CD4-positive, alpha-beta T cell treated with Interleukin-4 for 4 hours (primary cell): ENCODE measurements at places on chromosomes 5 and 9.

DNA sequence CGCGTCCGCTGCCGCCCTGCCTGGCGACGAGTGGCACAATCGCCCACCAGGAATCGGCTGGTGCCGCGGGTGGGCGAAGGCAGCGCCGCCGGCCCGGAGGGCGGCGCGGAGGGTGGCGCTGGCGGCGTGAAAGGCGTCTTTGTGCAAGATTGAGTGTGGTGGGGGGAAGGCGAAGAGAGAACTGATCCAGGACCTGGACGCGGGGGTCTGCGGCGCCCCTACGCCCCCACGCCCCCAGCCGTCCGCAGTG is 4.6 kb upstream of the RGMB start:
- no peak for DNase-seq

- DNase-seq = no peak
Measured at GRCh38 chr5:119009131-119009530, 20.8 kb upstream of the DTWD2 start.

- DNase-seq = no peak
Measured at GRCh38 chr9:93578844-93579243, 2.5 kb downstream of the PHF2 start.

GRCh38 chr5:165579911-165580310 is 2074.5 kb downstream of the MAT2B start:
- no peak for DNase-seq

DNA sequence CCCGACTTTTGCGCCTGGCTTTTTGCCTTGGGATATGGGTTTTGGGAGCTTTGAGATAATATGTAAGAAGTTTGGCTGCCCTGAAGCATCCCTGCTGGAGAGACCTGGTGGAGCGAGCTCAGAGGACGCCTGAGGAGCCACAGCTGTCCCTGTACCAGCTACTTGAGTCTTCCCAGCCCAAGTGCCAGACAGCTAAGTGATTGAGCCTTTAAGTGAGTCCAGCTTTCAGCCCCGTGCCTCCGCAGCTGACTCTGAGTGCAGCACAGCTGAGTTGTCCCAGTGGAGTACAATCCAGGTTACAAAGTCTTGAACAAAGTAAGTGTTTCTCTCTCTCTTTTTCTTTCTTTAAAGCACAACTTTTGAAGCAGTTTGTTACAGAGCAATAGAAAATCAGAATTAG is 203.8 kb upstream of the DAP start:
- DNase-seq = no peak

- no peak for DNase-seq
Measured at GRCh38 chr5:81409896-81410295, 16.0 kb upstream of the ACOT12 start.

GRCh38 chr5:57360871-57361270 is 121.7 kb downstream of the ACTBL2 start:
- no peak for DNase-seq

- no peak for DNase-seq
Measured at GRCh38 chr9:137380606-137381005, 42.4 kb downstream of the EXD3 start.

DNA sequence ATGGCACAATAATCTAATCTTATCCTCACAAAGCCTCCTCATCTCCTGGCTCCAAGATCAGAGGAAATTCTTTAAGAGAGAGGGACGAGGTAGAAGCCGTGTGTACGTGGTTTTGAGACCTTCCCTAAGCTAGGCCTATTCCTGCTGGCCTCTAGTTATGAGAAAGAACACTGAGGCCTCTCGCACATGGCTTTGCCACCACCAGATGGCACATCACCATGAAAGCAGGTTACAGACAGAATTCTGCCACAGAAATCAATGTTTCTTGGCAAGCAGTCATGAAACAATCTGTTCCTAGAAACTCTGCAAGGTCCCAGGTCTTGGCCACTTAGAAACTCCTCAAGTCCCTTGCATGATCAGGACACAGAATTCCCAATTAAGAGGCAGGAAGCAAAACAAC is 268.2 kb upstream of the TAS2R1 start:
- DNase-seq = no peak

GRCh38 chr9:2231829-2232228 is 216.7 kb downstream of the SMARCA2 start:
- no peak for DNase-seq

DNA sequence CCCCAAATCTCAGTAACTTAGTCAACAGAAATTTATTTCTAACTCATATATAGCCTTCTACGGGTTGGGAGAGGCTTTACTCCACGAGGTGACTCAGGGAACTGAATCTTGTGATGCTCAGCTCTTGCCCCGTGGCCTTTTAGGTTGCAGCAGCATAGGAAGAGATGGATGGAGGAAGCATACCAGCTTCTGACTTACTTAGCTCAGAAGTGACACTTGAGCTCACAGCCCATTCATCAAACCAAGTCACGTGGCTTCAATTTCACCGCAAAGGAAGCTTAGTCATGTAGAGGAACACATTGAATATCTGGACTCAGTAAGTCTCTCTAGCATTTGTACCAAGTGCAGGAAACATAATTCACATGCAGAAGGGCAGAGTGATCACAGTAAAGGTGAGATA is 124.1 kb upstream of the KCNN2 start:
- DNase-seq = no peak

- DNase-seq = no peak
Measured at GRCh38 chr5:25006734-25007133, 362.0 kb upstream of the CDH10 start.

DNA sequence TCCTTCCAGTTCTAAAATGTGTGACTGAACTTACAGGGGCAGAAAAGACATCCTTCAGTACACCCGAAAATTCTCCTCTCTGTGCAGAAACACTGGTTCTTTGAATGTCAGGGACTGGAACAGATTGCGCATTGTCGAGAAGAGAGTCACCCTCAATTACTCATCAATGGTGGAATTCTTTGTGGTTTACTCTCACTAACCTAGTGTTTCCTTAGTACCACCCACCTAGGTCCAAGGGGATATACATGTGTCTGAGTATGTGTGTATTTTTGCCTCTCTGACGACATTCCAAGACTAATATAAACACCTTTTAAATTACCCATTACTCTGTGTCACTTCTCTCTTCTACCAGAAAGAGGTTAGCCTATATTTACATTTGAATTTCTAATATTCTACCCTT is 660.8 kb downstream of the TLE1 start:
- DNase-seq = no peak

- DNase-seq = no peak
Measured at GRCh38 chr9:106218427-106218826, 524.1 kb downstream of the TMEM38B start.

DNA sequence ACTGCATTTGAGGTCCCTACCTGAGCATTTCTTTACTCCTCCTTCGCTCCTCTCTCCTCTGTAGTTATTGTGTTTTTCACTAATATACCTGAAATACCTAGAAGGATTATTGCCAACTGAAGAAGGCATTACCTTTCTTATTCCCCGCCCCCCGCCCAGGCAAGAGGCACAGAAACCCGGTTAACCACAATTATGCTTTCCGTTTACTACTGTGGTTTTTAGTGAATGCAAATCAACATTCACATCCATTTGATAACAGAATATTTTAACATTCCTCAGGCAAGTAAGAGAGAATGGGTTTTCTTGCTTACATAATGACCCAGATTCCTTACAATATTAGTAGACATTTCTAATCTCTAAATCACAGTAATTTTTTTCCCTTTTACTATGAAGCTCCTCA is 136.9 kb downstream of the PCSK5 start:
- peak; percentile 28 for DNase-seq

GRCh38 chr5:134651531-134651930 is 2.9 kb downstream of the SEC24A start:
- no peak for DNase-seq

- DNase-seq = no peak
Measured at GRCh38 chr5:953535-954449, 54.8 kb upstream of the NKD2 start.

- DNase-seq = no peak
Measured at GRCh38 chr9:110106661-110107060, 101.3 kb downstream of the C9orf152 start.

GRCh38 chr5:164234321-164234720 is 728.9 kb downstream of the MAT2B start:
- no peak for DNase-seq

DNA sequence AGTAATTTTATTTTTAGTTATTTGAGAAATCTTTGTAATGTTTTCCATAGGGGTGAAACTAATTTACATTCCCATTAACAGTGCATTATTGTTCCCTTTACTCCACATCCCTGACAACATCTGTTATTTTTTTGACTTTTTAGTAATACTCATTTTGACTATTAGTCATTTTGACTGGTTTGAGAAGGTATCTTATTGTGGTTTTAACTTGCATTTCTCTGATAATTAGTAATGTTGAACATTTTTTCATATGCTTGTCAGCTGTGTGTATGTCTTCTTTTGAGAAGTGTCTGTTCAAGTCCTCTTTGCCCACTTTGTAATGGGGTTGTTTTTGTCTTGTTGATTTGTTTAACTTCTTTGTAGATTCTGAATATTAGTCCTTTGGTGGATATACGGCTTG is 27.5 kb downstream of the CCDC152 start:
- DNase-seq = no peak

DNA sequence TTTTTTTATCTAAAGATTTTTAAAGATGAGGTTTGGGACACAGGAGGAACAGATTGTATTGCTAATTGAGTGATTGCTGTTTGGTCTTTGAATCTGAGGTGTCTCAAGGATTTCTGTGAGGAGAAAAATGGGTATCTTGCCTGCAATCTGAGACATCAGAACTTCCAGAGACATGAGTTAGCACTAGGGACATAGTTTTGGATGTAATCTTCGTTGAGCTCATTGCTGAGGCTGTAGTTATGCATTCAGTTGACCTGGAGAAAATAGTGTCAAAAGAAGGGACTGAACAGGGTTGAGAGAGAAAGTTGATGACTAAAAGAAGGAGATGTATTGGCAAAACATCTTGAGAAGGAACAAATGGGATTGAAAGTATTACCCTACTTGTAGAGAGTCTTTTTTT is 24.6 kb downstream of the C9orf85 start:
- DNase-seq = no peak

- no peak for DNase-seq
Measured at GRCh38 chr5:126718236-126718868, 58.6 kb upstream of the LMNB1 start.

- DNase-seq = no peak
Measured at GRCh38 chr5:151477101-151477500, 29.7 kb downstream of the SLC36A1 start.

DNA sequence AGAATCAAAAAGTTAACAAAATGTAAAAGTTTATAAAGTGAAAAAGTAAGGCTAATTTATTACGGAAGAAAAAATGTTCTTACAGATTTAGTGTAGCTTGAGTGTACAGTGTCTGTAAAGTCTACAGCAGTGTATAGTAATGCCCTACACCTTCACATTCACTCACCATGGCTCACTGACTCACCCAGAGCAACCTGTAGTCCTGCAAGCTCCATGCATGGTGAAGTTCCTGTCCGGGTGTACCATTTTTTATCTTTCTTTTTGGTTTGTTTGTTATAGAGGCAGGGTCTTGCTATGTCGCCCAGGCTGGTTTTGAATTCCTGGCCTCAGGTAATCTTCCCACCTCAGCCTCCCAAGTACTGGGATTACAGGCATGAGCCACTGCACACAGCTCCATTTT is 93.6 kb downstream of the MED27 start:
- DNase-seq = no peak

DNA sequence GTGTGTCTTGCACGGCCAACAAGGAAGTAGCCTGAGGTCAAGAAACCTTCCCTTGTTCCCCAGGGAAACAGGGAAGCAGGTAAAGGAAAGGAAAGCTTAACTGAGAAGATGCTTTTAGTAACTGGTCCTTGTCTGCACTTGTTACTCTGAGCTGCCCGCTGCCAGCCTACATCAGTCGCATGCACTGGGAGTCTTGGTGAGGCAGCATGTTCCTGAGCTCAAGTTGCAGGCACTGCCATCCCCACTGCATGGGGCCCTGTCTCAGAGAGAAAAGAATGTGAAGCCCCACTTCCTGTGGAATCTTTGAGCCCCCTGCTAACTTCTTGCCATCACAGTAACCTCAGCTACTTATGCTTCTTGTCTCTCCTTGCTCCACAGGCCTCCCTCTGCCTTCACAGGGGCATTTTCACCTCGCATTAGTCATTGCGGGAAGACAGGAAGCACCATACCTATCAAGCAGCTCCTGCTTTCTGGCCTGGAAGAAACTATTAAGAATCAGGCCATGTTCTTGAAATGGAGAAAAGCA is 344.1 kb upstream of the ADAMTSL1 start:
- no peak for DNase-seq

- no peak for DNase-seq
Measured at GRCh38 chr5:104361932-104362331, 799.3 kb upstream of the NUDT12 start.

DNA sequence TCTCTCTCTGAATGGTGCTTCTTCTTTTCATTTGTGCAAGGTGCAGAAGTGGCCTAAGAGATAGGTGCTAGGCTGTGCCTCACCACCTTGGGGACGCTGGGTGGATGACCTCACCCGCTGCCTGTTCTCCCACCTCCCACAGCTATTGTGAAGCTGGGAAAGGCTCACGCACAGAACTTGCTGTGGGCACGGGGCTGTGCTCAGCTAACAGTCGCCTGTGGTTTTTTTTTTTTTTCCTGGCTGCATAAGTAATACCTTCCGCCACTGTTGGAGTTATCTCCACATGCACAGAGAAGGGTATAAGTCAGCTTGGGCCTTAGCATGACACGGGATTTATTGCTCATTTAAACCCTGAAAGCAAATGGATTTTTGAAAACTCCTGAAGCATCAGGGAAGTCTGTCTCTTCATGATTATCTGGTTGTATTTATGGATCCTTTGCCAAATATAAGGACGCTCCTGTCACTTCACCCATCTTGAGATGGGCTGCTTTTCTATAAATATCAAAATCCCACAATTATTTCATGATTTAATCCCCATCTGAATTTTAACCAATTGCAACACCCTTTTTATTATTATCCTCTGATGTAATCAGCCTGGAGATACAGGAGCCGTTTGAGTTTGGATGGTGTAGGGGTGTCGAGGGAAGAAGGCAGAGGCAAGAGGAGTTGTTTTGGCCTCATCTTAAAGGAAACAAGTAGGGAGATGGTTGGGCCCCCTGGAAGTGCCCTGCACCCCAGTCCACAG is 9.0 kb downstream of the DBH start:
- no peak for DNase-seq

GRCh38 chr5:56490971-56491468 is 257.9 kb upstream of the ANKRD55 start:
- DNase-seq = peak; percentile 61
